ENCODE measurements at places on chromosomes 3 and 15.

GRCh38 chr3:156323466-156323865, 203.1 kb downstream of the KCNAB1 start:
- DNase-seq: no peak

GRCh38 chr3:157429708-157430107, 6.9 kb upstream of the PTX3 start:
- DNase-seq: no peak

DNA sequence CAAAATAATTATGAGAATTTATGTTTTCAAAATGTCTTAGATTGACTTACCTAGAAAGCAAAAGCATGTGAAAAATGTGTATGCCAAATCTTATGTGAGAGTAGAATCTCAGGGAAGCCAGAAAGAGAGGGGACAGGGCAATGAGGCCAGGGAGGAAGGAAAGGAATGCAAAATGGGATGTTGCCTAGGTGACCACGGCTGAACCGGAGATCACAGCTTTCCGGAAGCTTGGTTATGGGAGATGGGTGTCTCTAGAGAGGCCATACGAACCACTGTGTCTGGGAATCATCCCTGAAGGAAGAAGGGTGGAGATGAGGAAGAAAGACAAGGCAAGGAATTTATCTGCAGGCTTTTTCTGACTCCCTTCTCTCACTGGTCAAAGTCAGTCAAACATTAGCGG, 76.0 kb downstream of the SUCLG2 start:
- DNase-seq: no peak

DNA sequence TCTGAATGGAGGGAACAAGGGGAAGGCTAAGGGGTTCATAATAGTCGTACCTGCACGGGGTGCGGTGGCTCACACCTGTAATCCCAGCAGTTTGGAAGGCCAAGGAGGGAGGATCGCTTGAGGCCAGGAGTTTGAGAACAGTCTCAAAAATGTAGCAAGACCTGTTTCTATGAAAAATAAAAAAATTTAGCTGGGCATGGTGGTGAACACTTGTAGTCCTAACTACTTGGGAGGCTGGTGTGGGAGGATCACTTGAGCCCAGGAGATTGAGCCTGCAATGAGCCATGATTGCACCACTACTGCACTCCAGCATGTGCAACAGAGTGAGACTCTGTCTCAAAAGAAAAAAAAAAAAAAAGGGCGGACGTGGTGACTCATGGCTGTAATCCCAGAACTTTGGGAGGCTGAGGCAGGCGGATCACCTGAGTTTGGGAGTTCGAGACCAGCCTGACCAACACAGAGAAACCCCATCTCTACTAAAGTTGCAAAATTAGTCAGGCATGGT, 17.9 kb upstream of the HDAC11 start:
- DNase-seq: no peak

- no peak for DNase-seq
These were observed 173.9 kb upstream of the LMCD1 start for GRCh38 chr3:8327739-8328138.

- DNase-seq: no peak
These were observed 34.4 kb downstream of the RYK start for GRCh38 chr3:134216191-134216764.

DNA sequence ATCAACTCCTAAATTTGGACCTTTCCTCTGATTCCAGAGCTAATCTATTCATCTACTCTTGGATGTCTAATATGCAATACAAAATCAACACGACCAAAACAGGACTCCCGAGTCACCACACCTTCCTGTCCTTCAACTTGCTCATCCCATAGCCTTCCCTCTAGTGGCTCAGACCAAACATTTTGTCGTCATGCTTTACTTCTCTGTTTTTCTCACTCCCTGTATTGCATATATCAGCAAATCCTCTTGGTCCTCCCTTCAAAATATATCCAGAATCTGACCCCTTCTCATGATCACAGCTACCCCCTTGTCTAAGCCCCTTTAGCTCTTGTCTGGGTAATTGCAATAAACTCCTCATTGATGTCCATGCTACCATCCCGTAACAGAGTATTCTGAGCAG, 30.5 kb upstream of the DCP1A start:
- no peak for DNase-seq

- DNase-seq: no peak
These were observed 7.8 kb upstream of the SUMF1 start for GRCh38 chr3:4474683-4475490.

GRCh38 chr15:50166216-50166615, 15.8 kb upstream of the SLC27A2 start:
- DNase-seq: no peak

DNA sequence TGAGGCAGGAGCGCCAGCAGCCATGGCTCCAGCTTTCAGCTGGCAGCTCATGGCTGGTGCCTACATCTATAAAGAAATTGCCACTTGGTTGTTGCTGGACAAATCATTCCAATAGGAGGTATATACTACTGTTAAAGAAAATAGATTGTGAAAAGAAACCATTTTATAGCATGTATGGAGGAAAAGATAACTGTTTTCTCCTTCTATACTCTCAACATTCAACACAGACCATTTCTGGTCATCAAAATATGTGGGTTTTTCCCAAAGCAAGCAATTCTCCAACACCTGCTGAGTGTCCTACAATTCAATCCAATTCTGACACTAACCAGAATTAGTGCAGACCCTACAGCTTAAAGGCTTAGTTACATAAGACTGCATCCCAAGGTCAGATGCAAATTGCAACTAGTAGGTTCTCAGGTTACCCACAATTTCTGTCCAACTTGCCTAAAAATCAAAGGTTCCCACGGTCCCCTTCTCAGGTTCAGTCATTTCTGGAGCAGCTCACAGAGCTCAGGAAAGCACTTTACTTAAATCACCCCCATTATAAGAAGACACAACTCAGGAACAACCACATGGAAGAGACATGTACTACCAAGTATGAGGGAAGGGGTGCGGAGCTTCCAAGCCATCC, 42.4 kb upstream of the STRIT1 start:
- DNase-seq: no peak

GRCh38 chr15:49270541-49271421, 100.7 kb downstream of the GALK2 start:
- DNase-seq: no peak

GRCh38 chr15:60809375-60809774, 330.4 kb upstream of the ICE2 start:
- no peak for DNase-seq

DNA sequence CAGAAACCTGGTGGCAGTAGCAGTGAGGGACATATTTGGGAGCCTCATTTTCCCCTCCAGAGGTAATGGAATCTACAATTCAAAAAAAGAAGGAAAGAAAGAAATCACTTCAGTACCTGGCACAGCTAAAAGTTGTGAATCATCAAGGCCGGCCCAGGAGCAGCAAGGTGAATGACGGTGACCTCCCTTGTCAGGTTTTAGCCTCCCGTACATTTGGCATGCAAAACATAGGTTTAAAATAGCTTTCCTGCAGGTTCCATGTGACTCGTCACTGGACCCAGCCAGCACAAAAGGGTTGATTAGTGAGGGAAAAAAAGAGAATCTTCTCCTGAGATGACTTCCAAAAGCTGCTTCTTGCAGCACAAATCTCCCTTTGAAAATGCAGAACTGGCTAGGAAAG, 394.2 kb downstream of the LSAMP start:
- no peak for DNase-seq

DNA sequence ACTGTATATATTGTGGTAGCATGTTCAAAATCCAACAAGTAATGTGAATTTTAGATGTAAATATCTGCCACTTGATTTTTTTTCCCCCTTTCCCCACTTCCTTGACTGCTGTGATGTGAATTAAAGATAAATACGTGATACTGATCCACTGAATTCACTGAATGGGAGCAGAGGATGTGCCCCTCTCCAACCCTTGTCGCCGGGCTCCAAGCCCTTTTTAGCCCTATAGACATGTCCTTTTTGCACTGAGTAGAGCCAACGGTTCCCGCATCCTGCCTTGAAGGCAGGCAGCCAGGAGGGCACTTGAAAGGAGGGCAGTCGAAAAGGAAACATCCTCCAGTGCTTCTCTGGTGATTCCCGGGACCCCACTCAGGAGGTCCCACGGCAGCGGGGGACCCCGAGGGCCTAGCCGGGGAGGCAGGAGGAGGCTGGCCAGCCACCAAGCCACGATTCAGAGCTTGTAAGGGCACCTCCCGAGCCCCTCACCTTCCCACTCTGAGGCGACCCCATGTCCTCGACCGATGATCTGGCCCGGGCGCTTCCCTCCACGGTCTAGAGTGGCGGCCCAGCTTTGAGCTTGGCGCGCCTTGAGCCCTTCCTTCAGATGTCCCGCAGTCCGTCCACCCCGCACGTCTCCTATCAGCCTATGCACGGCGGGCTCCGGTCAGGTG, 901 bp upstream of the MANF start:
- DNase-seq: peak; percentile 28

DNA sequence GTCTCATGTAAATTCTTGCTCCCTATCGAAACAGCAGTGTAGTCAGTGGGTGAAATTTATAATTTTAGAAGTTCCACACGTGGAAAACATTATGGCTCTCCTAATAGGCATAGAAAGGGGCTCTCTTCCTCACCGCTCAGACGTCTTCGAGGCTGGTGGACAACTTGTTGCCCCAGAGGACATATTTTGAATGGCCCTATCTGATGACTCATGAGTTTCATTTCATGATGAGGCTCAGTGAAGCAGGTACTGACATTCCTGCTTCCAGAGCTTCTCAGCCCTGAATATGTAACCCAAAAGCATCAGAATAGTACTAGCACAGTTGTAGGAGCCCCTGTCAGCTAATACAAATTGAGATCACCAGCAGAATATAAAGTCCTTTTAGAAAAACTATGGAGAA, 117.9 kb downstream of the HERC1 start:
- DNase-seq: no peak
